Bronchial smooth muscle cell (primary cell): ENCODE measurements at places on chromosomes 1 and 21. TPM values are rescaled to one million over a fixed set of nuclear protein-coding genes. Genes with fewer than 3 reads are reported as not detected.

The KLHL17 gene
- 4.9 and 6.9 TPM in 2 replicates for total RNA-seq

The CDA gene
- total RNA-seq = 0.63 TPM in 1 of 2 replicates, not detected in the other

The PROK1 gene
- not detected in 2 replicates for total RNA-seq

The TRIM58 gene
- not detected in 2 replicates for total RNA-seq

The ZNF648 gene
- total RNA-seq = not detected in 2 replicates

The FMO5 gene
- 1.9 and 2.9 TPM in 2 replicates for total RNA-seq

The TEDDM1 gene
- not detected in 2 replicates for total RNA-seq
